Activated T-helper 1 cell treated with anti-CD3 and anti-CD28 coated beads, Interleukin-2, amount 50 U/mL, for 16 hours (primary cell): ENCODE measurements at places on chromosomes 1 and 21.

DNA sequence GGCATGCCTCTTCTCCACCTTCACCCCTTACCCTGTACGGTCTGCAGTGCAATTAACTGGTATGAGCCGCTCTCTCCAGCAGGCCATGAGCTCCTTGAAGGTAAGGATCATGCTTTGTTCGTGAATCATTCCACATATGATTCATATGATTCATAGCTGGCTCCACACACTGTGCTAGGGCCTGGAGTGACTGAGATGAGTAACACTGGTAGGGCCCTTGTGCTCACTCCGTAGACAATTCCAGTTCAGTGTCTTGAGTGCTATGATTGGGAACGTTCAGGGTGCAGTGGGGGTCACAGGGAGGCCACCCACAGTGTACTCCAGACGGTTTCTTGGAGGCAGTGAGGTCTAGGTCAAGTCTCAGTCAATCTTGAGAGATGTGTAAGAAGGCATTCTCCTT lies 239.8 kb downstream of the LMX1A start:
- DNase-seq: no peak

GRCh38 chr1:9238134-9238533 lies 3.6 kb downstream of the H6PD start:
- DNase-seq: no peak

GRCh38 chr1:12703821-12704451 lies 12.0 kb upstream of the AADACL3 start:
- DNase-seq: no peak

DNA sequence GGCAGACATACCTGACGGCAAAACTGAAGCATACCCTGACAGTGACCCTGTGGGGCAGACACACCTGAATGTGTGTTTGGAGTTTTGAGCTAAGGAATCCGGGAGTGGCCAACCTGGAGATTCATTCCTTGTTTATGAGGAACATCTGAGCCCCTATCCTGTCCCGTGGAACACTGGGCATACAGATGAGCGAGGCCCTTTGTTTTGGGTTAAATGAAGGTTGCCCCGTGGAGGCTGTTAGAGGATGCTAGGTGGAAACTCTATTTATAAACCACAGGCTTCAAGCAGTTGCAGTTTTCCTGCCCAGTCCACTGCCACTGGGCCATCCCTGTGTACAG lies 18.1 kb downstream of the GALNT2 start:
- DNase-seq: no peak

DNA sequence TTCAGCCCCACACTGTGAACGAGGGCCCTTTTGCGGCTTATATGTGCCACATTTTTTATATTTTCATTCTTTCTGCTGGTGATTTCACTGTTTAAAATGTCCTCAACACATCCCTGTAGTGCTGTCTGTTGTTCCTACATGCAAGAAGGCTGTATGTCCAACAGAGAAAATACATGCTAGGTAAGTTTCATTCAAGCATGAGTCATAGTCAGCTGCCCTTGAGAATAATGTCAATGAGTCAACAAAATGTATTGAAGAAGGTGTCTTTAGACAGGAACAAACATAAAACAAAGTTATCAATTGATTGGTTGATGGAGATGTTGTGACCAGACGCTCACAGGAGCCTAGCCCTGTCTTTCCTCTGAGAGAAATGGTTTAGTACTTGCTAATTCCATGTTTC lies 553.4 kb downstream of the PLPP3 start:
- DNase-seq: no peak

GRCh38 chr1:220391491-220391890 lies 119.2 kb upstream of the RAB3GAP2 start:
- DNase-seq: no peak

DNA sequence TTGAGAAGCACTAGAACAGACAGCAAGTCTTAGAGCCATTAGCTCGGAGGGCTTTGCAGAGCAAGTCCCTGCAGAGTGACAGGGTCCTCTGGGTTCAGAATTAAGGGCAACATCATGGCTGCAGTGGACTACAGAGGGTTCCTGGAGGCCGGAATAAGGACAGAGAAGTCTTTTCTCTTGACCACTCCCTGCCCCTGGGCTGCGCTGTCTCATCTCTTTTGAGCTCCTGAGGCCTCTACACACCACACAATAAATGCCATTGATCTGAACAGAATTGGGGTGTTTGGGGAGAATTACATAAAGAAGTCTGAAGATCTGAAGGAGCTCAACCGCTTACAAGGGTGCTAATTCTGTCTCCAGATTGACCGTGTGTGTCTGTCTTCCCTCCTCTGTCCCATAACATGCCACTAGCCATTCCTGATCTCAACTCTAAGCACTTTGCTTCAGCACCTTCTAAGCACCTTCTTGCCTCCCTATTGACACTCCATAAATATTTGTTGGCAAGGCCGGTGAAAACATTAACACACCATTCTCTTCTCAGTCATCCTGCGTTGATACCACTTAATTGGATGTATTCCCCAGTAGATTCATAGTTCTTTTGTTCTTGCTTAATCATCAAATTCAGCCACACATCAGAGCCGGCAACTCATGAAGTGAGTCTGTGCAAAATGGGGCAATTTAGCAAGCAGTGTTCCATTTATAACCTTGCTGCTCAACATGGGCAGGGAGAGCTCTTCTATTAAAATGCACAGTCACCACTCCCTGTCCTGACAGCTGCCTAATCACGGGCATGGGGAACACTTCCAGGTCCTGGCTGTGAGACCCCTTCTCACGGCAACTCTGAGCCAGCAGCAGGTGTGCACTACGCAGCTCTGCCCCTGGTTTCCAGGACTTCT lies 49.7 kb downstream of the NMNAT2 start:
- DNase-seq: no peak

DNA sequence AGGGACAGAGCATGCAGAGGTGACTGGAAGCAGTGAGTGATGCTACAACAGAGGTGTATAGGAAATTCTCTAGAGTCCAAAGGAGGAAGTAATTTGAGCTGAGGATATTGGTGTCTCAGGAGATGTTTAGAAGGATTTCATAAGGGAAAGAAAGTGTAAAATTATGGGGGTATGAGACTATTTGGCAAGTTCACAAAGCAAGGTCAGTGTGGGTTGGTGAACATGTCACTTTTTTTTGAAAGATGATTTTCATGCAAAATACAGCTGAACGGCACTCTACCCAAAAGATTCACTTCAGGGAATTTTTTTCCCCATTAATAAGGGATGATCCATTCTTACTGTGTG lies 24.1 kb downstream of the HMGCS2 start:
- DNase-seq: no peak

GRCh38 chr1:91731815-91732214 lies 154.1 kb downstream of the TGFBR3 start:
- DNase-seq: peak; percentile 29
